Psoas muscle (tissue), 8 donors: ENCODE measurements at places on chromosomes 7 and 10. TPM values are rescaled to one million over a fixed set of nuclear protein-coding genes. Genes with fewer than 3 reads are reported as not detected.

GRCh38 chr7:110760341-110760740, 330.6 kb upstream of the LRRN3 start:
- no peak for DNase-seq

DNA sequence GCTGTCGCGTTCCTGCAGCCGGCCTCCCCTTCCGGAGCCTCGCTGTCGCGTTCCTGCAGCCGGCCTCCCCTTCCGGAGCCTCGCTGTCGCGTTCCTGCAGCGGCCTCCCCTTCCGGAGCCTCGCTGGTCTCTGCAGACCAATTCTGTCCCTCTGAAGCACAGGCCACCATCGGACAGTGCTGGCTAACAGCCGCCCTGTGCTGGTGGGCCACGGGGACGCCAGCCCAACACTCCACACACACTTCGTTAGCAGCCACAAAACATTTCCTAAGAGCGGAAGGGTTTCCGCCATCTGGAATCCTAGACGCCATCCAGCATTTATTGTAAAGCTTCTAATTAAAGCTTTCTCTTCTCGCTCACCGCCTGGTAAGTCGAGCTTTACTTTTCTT, 11.2 kb downstream of the GPER1 start:
- DNase-seq: no peak

DNA sequence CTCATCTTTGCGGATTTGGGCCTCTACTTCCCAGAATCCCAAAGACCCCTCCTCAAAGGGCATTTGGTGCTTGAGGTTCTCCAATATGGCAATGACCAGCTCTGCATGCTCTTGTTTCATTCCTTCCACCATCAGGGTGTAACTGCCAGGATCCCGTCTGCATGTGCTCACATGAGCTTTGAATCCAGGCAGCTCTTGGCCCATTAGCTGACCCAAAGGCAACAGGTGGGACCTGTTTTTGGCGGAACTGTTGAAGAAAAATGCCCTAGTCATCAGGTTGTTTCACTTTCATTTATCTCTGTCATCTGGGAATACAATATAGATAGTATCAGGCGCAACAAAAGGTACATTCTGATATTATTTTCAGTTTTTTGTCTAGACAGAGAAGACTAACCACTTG, 159.1 kb upstream of the TCF7L2 start:
- no peak for DNase-seq

TFEC gene
- polyA plus RNA-seq: 0.17 TPM

PRLHR gene
- polyA plus RNA-seq: 0.01 TPM
